ENCODE measurements at places on chromosomes 2 and 18.

- DNase-seq: no peak
These were observed 25.4 kb downstream of the NCK2 start for GRCh38 chr2:105770149-105770548.

DNA sequence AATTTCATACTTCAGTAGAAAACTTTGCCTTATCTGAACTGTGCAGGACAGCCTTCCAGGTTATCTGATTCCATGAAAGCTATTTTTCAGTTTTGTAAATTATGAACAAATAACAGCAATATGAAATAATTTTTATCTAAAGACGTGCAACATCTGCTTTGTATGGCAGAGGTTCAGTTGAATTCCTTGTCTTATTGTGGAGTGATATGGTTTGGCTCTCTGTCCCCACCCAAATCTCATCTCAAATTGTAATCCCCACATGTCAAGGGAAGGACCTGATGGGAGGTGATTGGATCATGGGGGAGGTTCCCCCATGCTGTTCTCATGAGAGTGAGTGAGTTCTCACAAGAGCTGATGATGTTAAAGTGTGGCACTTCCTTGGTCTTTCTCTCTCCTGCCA, 18.1 kb upstream of the RPIA start:
- DNase-seq: no peak

DNA sequence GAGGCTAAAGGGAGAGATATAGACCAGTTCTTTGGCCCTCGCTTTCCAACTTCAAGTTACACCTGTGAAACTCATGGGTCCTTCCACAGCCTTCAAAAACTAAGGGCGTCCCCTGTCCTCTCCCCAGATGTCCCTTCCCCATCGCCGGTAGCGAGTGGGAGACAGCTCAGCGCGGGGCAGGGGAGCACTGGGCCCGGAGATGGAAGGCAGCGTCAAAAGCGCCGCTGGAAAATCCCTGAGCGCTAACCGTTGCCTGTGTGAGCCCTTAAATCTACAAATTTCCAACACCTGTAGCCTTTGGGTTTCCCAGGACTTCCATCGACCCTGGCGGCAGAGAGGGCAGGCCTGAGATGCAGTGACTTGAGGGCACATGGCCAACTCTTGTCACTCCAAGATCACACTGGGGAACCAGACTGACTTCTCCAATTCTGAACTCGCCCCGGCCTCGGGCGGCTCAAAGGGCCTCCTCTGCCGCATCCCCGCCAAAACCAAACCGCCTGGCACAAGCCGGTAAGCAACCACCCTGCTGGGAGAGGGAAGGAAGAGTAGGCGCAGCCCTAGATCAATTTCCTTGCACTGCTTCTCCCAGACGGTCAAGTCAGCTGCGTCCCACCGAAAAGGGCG, 879 bp upstream of the EPAS1 start:
- DNase-seq: peak; percentile 34

- DNase-seq: no peak
These were observed 373.8 kb downstream of the ZEB2 start for GRCh38 chr2:144146076-144146475.

All from amygdala (tissue), 56 donors.